Hepatic stellate cell (primary cell): ENCODE measurements at places on chromosomes 13 and 19.

DNA sequence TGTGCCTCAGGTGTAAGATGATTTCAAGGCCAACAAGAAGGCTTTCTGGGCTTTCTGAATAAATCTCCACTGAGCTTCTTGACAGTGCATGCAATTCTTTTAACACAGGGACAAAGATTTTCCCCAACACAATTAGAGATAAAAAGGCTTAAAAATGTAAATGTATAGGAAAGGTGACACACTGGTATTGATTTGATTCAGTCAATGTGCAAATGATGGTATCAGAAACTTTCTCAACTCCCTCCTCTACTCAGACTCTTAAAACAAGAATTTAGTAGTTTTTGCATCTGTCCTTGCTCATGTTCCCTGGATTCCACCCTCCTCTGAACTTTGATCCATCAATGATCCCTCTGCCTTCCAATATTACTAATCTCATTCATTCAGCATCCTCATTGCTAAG is 111.6 kb upstream of the FNDC3A start:
- no peak for DNase-seq

- no peak for DNase-seq
Observed at GRCh38 chr19:55700813-55701212, 25.8 kb downstream of the EPN1 start.

GRCh38 chr13:93413972-93414717 is 187.5 kb downstream of the GPC6 start:
- DNase-seq = no peak

DNA sequence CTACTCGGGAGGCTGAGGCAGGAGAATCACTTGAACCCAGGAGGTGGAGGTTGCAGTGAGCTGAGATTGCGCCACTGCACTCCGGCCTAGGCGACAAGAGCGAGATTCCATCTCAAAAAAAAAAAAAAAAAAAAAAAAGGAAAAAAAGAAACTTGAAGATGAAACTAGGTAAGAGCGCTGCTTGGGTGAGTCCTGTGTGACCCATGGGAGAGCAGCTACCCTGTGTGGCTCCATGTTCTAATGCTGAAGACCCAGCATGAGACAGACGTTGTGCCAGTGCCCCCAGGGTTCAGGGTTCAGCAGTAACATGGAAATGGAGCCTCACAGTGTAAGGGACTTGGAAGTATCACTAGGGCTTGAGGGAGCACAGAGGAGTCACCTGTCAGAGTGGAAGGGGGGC is 5.9 kb downstream of the ZNF784 start:
- no peak for DNase-seq

- no peak for DNase-seq
Observed at GRCh38 chr19:31146546-31147183, 202.6 kb downstream of the TSHZ3 start.

- DNase-seq = peak; percentile 90
Observed at GRCh38 chr13:98484289-98485219, 92.4 kb downstream of the STK24 start.

- no peak for DNase-seq
Observed at GRCh38 chr19:2268480-2268830, 12.2 kb upstream of the JSRP1 start.

- no peak for DNase-seq
Observed at GRCh38 chr19:46514589-46515289, 19.1 kb upstream of the PNMA8B start.

DNA sequence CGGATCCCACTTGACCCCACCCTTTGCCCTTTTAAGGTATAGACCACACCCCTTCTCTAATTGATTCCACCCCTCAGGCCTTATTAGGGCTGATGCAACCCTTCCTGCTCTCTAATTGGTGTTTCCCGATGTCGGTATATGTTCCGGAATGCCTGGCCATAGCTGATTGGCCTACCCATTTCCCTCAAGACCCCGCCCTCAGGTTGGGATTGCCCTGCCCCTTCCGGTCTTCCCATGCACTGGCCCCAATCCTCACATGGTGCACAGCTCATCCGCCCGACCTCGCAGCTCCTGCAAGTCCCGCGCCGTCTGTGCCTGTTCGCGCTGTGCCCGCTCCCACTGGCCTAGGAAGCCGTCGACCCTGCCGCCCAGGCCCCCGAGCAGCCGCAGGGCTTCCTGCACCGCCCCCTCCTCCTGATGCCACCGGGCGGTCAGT is 18.1 kb downstream of the TSKS start:
- DNase-seq = no peak

DNA sequence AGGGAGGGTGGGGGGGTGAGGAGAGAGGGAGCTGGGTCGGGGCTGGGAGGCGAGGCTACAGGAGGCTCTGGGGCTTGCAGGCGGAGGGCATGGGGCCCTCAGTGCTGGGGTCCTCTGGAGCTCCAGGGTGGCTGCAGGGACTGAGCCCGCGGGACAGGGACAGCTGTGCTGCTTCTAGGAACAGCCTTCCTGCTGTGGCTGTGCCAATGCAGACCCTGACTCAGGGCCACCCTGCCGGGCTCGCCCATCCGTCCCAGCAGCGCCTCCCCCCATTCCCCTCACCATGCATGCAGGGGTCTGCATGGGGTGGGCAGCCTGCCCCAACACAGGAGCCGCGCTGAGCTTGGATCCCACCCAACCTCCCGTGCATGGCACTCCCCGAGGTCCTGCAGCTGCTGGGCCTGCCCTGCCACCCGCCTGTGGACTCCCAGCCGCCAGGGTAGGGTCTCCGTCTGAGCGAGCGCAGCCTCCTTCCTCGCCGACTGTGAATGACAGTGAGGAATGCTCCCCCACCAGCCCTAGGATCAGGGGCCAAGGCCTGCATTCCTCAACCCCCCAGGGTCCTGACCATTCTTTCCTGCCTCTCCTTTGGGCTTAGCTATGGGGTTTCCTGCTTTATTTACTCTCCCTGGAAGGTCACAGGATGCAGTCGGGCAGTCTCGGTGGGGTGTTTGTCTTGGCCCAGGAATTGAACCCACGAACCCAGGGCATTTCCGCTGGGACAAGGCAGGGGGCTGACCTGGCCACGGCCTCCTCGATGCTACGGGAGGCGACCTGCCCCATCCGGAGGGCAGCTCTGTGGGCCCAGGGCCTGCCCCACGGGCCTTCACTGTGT is 23.4 kb downstream of the CEBPG start:
- DNase-seq = peak; percentile 55

GRCh38 chr13:31951215-31951678 is 80.3 kb upstream of the FRY start:
- peak; percentile 23 for DNase-seq
